GM23248 (cell line): ENCODE measurements at places on chromosomes 3 and 15.

- no peak for DNase-seq
These were observed 161.7 kb downstream of the MECOM start for GRCh38 chr3:169501777-169502320.

DNA sequence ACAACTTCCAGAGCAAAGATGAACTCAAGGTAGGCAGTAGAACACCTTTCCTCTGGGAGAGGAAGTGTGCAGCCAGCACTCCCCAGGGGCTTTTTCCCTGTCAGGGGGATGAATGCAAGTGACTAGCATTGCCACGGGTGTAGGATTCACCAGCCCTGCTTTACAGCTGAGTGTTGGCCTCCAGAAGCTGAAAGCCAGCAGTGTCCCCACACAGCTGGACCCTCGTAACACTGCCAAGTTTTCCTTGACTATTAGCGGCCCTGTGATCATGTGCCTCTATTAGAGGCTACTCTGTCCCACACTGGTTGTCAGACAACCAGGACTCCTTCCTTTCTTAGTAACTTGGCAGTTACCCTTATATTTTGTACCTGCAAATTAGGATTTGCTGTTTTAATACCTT, 104.9 kb upstream of the MANF start:
- DNase-seq: no peak

GRCh38 chr15:78351539-78351938, 11.4 kb downstream of the CRABP1 start:
- no peak for DNase-seq

GRCh38 chr15:77518458-77518857, 97.8 kb downstream of the HMG20A start:
- no peak for DNase-seq

- peak; percentile 83 for DNase-seq
These were observed at the start of gene RFC4 for GRCh38 chr3:186806089-186807055. TSS of gene RFC4 (minus strand) at chr3:186806482. CDS start at chr3:186804713, 1,769 bp downstream.

GRCh38 chr15:29097168-29097567, 172.5 kb downstream of the NSMCE3 start:
- no peak for DNase-seq
